Hematopoietic multipotent progenitor cell (in vitro differentiated cells): ENCODE measurements at places on chromosomes 2 and 18.

GRCh38 chr2:222745836-222746559, 74.5 kb downstream of the MOGAT1 start:
- DNase-seq = no peak

DNA sequence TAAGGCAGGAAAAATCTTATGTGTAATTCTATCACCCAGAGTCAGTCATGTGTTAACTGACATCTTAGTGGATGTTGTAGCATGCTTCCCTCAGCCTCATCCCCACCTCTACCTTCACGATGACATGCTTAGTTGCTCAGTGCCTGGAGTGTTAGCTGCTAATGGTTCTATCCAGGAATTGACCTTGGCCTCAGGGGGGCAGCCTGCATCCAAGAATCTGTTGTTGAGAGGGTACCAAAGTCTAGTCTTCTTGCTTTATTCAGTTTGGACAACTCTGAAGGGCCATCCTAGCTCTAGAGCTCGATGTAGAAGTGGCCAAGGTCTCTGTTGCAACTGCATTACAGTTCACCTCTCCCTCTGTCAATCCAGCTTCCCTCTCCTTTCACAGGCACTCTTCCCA, 61.2 kb downstream of the ACYP2 start:
- DNase-seq = peak; percentile 9

DNA sequence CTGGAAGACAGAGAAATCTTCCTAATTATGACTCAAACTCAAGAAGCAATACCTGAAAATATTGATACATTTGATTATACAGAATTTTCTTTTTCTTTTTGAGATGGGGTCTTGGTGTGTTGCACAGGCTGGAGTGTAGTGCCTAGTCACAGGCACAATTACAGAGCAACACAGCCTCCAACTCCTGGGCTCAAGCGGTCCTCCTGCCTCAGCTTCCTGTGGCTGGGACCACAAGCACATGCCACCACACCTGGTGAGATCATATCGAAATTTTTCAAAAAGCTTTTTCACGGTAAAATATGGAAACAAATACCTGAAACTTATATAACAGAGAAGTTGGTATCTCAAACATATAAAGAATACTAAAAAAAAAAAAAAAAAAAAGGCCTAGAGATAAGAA, 27.9 kb downstream of the TGFBRAP1 start:
- no peak for DNase-seq

GRCh38 chr2:102544182-102544581, 71.2 kb downstream of the SLC9A4 start:
- no peak for DNase-seq

DNA sequence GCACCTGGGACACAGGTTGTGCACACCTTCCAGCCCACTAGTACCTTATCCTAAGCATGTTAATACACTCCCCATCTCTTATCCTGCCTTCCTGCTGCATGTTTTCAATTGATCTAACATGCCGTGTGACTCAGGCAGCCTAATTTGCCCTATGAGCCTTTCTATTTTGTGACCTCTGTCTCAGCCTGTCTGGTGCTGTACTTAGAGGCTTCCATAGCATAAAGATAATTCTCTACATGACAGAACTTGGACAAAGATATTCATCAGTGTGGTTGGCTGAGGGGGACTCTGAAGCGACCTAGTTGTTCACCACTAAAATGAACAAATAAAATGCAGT, 8.6 kb upstream of the TMEM37 start:
- no peak for DNase-seq
